ENCODE measurements at places on chromosomes 7 and 10. TPM values are rescaled to one million over a fixed set of nuclear protein-coding genes. Genes with fewer than 3 reads are reported as not detected.
A peak's percentile ranks its signal among the peaks of the same experiment; 100 is the strongest.

DNA sequence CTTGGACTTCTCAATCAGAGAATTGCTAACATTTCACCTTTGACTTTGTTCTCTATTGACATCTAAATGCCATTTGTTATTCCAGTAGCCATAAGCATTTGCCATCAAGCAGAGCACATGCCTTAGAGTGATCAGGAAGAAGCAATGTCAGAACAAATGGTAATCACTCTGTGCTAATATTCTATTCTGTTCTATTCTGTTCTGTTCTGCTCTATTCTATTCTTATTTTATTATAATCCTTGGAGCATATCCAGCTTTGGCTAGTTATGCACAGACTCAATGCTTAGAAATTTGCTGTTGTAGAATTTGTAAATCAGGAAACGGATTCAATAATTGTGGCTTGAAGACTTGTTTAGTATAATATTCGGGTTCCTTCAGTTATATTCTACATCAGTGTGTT lies 175.4 kb downstream of the EXOC4 start:
- no peaks in the 10 kb centered on the region for H3K27me3 ChIP-seq
- no peaks in the 10 kb centered on the region for H3K4me1 ChIP-seq
- no peak overlapping the region for H3K27ac ChIP-seq
- no peak for DNase-seq
- no peaks in the 10 kb centered on the region for H3K36me3 ChIP-seq

- H3K27me3 ChIP-seq: no peaks in the 10 kb centered on the region
- no peak overlapping the region for H3K27ac ChIP-seq
- no peak overlapping the region for H3K4me3 ChIP-seq
- H3K36me3 ChIP-seq: no peaks in the 10 kb centered on the region
- no peak for DNase-seq
Observed at GRCh38 chr7:13489386-13489785, 500.1 kb downstream of the ETV1 start.

- no peaks in the 10 kb centered on the region for H3K4me1 ChIP-seq
- no peaks in the 10 kb centered on the region for H3K36me3 ChIP-seq
- H3K27ac ChIP-seq: no peak overlapping the region
- no peaks in the 10 kb centered on the region for H3K27me3 ChIP-seq
- no peak for DNase-seq
Observed at GRCh38 chr10:31694929-31695837, 233.4 kb downstream of the ARHGAP12 start.

DNA sequence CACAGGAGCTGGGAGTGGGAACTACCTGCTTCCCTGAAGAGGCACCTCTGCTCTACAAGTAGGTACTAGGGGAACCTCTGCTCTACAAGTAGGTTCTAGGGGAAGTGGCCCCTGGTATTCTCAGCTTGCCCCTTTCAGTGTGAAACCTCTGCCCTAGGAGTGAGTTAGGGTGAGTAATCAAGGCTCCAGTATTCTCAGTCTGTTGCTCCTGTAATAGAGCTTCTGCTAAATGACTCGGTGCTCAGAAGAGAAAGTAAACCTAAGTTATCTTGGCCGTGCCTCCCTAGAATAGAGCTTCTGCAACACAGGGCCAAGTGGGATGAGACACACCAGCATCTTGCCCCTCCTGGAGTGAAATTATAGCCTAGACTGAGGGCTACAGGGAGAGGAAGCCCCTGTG lies 13.4 kb upstream of the RASSF4 start:
- H3K4me3 ChIP-seq: no peak overlapping the region
- H3K27me3 ChIP-seq: no peaks in the 10 kb centered on the region
- peak; percentile 41 for DNase-seq
- no peaks in the 10 kb centered on the region for H3K36me3 ChIP-seq
- H3K27ac ChIP-seq: no peak overlapping the region

DNA sequence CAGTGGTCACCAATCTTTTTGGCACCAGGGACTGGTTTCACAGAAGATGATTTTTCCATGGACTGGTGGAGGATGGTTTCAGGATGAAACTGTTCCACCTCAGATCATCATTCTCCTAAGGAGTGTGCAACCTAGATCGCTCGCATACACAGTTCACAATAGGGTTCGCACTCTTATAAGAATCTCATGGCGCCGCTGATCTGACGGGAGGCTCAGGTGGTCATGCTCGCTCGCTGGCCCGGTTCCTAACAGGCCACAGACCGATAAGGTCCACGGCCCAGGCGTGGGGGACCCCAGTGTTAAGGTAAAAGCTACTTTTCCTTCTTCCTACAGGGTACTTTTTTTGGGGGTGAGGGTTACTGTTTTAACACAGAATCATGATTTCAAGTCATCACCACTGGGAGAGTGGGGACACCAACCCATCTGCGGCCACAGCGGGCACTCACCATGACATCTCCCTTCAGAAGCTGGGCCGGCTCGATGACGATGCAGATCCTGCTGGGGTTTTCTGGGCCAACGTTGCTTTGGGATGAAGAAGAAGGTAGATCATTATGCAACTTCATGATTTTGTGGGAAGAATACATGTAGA lies 170.5 kb downstream of the TNS3 start:
- no peak for DNase-seq
- H3K4me3 ChIP-seq: no peak overlapping the region
- no peaks in the 10 kb centered on the region for H3K27me3 ChIP-seq
- H3K36me3 ChIP-seq: no peaks in the 10 kb centered on the region
- H3K4me1 ChIP-seq: no peaks in the 10 kb centered on the region
- H3K27ac ChIP-seq: no peak overlapping the region

DNA sequence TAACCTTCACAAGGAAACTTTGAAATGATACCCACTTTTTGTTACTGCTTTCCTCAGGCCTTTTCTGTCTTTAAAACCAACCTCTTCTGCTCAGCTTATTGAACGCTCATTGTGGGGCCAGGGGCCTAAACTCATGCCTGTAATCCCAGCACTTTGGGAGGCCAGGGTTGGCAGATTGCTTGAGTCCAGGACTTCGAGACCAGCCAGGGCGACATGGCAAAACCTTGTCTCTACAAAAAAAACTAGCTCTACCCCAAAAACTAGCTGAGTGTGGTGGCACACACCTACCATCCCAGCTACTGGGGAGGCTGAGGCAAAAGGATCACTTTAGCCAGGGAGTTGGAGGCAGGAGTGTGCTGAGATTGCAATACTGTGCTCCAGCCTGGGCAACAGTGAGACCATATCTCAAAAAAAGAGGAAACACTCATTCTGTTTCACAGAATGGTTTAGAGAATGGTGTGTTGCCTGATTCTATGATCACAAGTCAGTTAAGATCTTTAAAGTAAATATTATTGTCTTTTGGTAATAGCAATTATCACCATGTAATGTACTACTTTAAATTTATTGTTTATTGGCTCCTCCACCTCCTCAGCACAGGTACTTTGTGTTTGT lies 51.1 kb downstream of the KCTD7 start:
- DNase-seq: no peak
- no peak overlapping the region for H3K4me3 ChIP-seq
- H3K27me3 ChIP-seq: no peaks in the 10 kb centered on the region

- H3K4me1 ChIP-seq: no peaks in the 10 kb centered on the region
- DNase-seq: no peak
- H3K27me3 ChIP-seq: no peaks in the 10 kb centered on the region
- no peak overlapping the region for H3K27ac ChIP-seq
- no peak overlapping the region for H3K4me3 ChIP-seq
- H3K36me3 ChIP-seq: no peaks in the 10 kb centered on the region
Observed at GRCh38 chr7:6556196-6556595, 4.9 kb upstream of the GRID2IP start.

- H3K27me3 ChIP-seq: no peaks in the 10 kb centered on the region
- no peak overlapping the region for H3K4me3 ChIP-seq
- H3K27ac ChIP-seq: peak overlapping the region; percentile 78
- H3K36me3 ChIP-seq: no peaks in the 10 kb centered on the region
- H3K4me1 ChIP-seq: peaks cover 42% of the 10 kb centered on the region
Observed at GRCh38 chr7:128381161-128381821, 19.8 kb upstream of the PRRT4 start.

DNA sequence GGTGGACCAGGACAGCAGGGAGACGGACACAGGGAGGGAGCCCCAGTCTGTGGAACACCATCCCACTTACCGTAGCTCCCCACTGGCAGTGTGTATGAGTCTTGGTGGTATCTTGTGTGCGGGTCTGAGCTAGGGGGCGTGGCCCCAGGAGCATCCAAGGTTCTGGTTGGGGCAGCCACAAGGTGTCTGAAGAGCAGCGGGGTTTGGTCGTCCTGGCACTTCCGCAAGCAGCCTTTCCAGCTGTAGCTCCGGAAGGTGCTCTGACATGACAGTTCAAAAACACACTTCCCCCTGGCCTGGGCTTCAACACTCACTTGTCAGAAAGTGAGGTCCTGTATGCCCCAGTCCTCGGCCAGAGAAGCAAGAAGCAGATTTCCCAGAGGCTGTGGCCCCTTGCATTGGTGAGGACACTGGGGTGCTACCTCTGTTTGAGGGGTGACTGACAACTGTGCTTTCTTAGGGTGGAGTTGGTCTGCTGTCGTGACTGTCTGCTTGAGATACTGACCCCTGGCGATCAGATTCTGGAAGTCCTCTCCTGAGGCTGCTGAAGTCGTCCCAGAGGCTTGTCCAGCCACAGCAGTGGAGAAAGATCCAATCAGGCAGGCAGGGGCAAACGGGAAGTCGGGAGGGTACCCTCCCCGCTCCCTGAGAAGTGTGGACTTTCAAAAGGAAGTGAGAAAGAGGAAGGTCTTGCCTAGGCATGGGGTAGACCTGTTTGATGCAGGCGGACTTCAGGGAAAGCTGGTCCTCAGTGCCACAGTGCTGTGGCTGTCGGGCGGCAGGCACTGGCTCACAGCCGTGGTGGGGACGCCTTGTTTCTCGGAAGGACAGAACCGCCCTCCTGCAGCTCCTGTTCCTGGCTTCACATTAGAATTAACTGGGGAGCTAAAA lies 51.4 kb upstream of the PFKFB3 start:
- H3K4me3 ChIP-seq: no peak overlapping the region
- peak overlapping the region; percentile 66 for H3K27ac ChIP-seq
- peak; percentile 67 for DNase-seq
- no peaks in the 10 kb centered on the region for H3K36me3 ChIP-seq
- peaks cover 9% of the 10 kb centered on the region for H3K4me1 ChIP-seq

GRCh38 chr10:132390170-132390920 lies 6.7 kb upstream of the PWWP2B start:
- H3K27ac ChIP-seq: peak overlapping the region; percentile 73
- no peak overlapping the region for H3K4me3 ChIP-seq
- peaks cover 25% of the 10 kb centered on the region for H3K4me1 ChIP-seq
- DNase-seq: no peak
- no peaks in the 10 kb centered on the region for H3K36me3 ChIP-seq
- no peaks in the 10 kb centered on the region for H3K27me3 ChIP-seq

DNA sequence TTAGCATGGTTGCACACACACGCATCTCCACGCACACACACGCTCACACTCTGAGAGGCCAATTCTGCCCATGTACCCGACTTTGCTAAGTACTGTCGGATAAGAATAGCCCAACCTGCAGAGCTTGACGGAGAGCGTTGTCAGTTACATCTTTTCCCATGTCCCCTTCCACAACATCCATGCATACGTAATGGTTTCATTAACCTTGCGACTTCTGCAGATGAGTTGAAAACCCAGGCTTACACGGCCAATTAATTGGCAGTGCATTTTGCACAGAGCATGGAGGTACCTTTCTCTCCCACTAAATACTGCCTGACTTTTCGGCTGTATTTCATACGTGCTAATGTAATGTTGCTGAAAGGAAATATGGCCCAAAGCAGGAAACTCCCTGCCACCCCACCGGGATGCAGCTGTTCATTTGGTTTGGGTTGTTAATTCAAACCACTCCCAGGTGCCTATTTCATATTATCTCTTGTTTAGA lies 291.2 kb upstream of the HABP2 start:
- no peaks in the 10 kb centered on the region for H3K36me3 ChIP-seq
- DNase-seq: no peak
- H3K27me3 ChIP-seq: no peaks in the 10 kb centered on the region
- H3K27ac ChIP-seq: no peak overlapping the region

Gene RAB19
- polyA plus RNA-seq: 0.39 TPM

Gene TAX1BP1
- 96.9 TPM for polyA plus RNA-seq

Gene AKR1C2
- 7.1 TPM for polyA plus RNA-seq

Gene TEX36
- not detected for polyA plus RNA-seq

Gene LRIT1
- not detected for polyA plus RNA-seq
